ENCODE measurements at places on chromosomes 6 and 20. TPM values are rescaled to one million over a fixed set of nuclear protein-coding genes. Genes with fewer than 3 reads are reported as not detected.

DNA sequence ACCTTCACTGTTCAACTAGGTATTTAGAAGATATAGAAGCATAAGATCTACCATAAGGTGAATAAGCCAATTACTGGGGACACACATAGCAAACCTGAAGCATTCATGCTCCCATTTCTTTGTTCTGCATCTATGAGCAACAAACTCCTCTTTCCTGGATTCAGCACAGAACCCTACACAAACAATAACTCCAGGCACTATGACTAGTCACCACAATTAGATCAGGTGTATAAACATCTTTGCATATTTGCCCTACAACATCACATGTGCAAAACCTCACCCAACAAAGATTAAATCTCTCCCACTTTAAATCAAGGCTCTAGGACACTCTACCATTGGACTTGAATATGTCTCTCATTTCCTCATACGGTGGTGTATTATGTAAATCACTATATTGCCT, 652.3 kb downstream of the EPHA7 start:
- no peak for DNase-seq
- no peak overlapping the region for H3K27ac ChIP-seq
- no peak overlapping the region for H3K4me3 ChIP-seq
- no peaks in the 10 kb centered on the region for H3K36me3 ChIP-seq

DNA sequence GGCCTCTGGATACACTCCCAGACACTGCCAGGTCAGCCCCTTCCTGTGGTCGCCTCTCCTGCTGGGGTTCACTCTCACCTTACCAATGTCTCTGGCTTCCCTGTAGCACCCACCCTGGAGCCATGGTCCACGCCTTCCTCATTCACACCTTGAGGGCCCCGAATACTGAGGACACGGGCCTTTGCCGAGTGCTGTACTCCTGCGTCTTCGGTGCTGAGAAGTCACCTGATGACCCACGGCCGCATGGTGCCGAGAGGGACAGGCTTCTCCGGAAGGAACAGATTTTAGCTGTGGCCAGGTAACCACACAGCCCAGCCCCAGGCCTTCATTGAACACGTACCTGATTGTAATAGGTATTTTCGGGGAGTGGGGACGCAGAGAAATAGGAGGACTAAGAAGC, 1.6 kb downstream of the AP5S1 start:
- H3K36me3 ChIP-seq, result no peaks in the 10 kb centered on the region
- H3K27ac ChIP-seq, result no peak overlapping the region

DNA sequence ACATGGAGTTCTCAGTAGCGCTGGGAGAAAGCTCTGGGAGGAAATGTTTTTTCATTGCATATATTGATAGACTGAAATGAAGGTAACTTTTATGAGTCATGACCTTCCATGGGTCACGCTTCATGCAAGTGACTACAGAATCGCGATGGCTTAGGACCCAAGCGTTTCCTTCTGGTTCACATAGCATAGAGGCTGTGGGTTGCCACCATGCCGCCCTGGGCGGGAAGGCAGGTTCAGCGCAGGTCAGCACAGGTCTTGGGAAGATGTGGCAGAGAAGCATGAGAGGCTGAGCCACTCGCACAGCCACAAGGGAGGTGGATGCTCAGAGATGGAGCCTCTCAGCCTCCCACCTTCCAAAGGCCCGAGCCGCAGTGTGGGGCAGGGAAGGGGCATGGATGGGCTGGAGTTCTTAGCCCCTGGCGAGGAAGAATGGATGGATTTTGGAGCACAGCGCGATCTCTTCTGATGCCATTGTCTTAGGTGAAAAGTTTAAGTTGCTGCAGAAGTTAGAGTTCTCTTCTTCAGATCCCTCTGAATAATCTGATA, 219.5 kb downstream of the SMOC2 start:
- no peak overlapping the region for H3K4me3 ChIP-seq
- no peaks in the 10 kb centered on the region for H3K36me3 ChIP-seq
- no peak for DNase-seq
- H3K27ac ChIP-seq, result no peak overlapping the region

- H3K4me1 ChIP-seq, result no peaks in the 10 kb centered on the region
- no peaks in the 10 kb centered on the region for H3K36me3 ChIP-seq
- DNase-seq, result no peak
- no peak overlapping the region for H3K27ac ChIP-seq
- no peak overlapping the region for H3K4me3 ChIP-seq
- no peaks in the 10 kb centered on the region for H3K27me3 ChIP-seq
These were observed 71.0 kb upstream of the SLC22A16 start for GRCh38 chr6:110547266-110547964.

GRCh38 chr6:37072526-37072925, 67.1 kb downstream of the FGD2 start:
- H3K4me1 ChIP-seq, result no peaks in the 10 kb centered on the region
- no peak for DNase-seq
- no peak overlapping the region for H3K27ac ChIP-seq
- no peaks in the 10 kb centered on the region for H3K36me3 ChIP-seq
- no peaks in the 10 kb centered on the region for H3K27me3 ChIP-seq

DNA sequence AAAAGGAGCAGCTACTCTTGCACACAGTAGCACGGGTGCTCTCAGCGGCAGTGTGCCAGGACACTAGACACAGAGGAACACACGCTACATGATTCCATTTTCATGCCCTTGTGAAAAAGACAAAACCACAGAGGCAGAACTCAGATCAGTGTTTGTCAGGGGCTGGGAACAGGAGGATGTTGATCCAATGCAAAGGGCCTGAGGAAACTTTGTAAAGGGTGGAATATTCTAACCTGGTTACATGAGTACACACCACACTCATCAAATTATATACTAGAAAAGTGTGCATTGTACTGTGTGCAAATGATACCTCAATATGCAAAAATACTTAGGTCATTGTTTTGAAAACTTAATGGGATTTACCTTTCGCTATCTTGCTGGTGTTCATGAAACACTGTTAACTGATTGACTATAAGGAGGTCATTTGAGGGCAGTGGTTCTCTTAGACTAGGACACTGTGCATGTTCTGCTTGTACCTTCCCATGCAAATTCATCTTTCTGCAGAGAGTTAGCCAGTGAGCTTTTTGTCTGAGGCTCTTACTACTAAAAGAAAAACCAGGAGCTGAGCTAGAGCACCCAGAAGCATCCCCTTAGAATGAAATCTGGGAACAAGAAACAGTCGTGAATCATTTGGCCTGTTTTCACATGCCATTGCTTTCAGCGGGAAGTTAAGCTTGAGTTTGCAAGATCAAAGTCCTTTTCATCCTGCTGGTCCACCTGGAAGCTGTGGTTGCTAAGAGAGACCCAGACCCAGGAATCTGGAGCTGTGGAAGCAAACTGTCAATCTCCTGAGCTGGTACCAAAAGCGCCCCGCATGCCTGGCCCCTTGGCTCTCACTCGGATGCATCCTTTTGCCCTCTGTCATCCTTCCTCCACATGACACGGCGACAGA, 204.8 kb downstream of the TTLL2 start:
- H3K36me3 ChIP-seq, result no peaks in the 10 kb centered on the region
- no peak overlapping the region for H3K27ac ChIP-seq
- H3K27me3 ChIP-seq, result no peaks in the 10 kb centered on the region
- no peaks in the 10 kb centered on the region for H3K4me1 ChIP-seq
- H3K4me3 ChIP-seq, result no peak overlapping the region
- no peak for DNase-seq

- H3K4me1 ChIP-seq, result no peaks in the 10 kb centered on the region
- no peaks in the 10 kb centered on the region for H3K36me3 ChIP-seq
- H3K27ac ChIP-seq, result no peak overlapping the region
- no peak overlapping the region for H3K4me3 ChIP-seq
- no peak for DNase-seq
- no peaks in the 10 kb centered on the region for H3K27me3 ChIP-seq
These were observed 3.6 kb upstream of the BTN2A2 start for GRCh38 chr6:26379292-26379691.

DNA sequence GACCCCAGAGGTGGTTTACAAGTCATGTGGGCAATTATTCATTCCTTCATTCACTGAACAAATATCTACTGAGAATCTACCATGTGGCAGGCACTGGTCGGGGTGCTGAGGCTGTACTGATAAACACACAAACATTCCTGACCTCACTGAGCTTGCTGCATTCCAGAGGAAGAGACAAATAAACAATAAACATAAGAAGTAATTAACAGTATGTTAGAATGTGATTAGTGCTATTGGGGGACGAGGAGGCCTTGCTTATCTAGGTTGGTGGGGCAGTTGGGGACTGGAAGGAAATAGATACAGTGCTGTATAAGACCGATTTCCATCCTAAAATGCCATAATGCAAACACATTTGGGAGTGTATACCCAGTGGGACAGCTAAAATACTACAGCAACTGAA, 44.1 kb downstream of the MAK start:
- H3K27me3 ChIP-seq, result no peaks in the 10 kb centered on the region
- H3K4me3 ChIP-seq, result no peak overlapping the region
- no peaks in the 10 kb centered on the region for H3K36me3 ChIP-seq

FAM135A gene
- 25.7 TPM for total RNA-seq

SLC22A3 gene
- total RNA-seq, result 48.4 TPM

SLC17A2 gene
- not detected for total RNA-seq

SIRPD gene
- total RNA-seq, result 0.42 TPM

CTCFL gene
- not detected for total RNA-seq

ELOVL4 gene
- total RNA-seq, result 3.3 TPM

FHL5 gene
- total RNA-seq, result 413 TPM

PKHD1 gene
- total RNA-seq, result not detected

NRN1 gene
- 35.9 TPM for total RNA-seq

DUSP15 gene
- 4.7 TPM for total RNA-seq

CENPW gene
- total RNA-seq, result 7.4 TPM

All from aorta (tissue), 5 donors.